ENCODE measurements at places on chromosomes 3 and 15.

- no peak for DNase-seq
These were observed 79.5 kb upstream of the FGF7 start for GRCh38 chr15:49343546-49343945.

GRCh38 chr15:45064386-45064785 is 41.4 kb downstream of the SORD start:
- DNase-seq = no peak

DNA sequence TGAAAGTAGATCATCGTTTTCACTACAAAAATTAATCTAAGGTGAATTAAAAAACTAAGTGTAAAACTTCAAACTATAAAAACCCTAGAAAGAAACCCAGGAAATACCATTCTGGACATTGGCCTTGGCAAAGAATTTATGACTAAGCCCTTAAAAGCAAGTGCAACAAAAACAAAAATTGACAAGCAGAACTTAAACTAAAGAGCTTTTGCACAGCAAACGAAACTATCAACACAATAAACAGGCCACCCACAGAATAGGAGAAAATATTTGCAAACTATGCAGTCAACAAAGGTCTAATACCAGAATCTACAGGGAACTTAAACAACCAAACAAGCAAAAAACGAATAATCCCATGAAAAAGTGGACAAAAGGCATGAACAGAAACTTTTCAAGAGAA is 302.0 kb downstream of the CHST2 start:
- no peak for DNase-seq

DNA sequence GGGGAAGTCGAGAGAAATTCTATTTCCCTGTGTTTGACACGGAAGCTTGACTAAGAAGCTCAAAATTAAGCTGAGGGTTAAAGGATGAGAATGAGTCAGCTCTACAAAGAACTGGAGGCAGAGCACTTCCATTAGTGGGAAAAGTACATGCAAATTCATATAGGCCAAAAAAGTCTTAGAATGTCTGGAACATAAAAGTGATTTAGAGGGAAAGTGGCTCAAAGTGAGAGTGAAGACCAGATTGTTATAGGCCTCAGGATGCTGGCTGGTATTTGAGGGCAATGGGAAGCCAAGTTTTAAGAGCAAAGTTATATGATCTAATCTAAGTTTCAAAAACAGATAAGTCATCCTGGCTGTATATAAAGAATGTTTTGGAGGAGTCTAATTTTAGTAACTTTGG is 857.3 kb downstream of the NAALADL2 start:
- DNase-seq = no peak

DNA sequence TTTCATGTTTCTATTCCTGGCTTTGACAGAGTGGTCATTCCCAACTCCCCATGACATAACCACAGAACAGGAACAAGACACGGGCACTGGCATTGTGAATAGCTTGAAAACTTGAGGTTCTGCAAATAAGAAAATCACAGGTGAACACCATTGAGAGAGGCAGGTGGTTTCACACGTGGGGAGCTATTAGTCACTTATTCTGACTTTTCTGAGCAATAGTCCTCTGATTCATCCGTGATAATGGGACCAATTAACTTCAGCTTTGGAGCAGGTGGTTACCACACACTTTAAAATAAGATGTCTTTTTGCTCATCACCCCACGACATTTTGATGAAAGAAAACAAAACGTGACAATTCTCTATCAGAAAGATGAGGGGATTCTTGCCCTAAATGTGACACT is 224.7 kb downstream of the KLF13 start:
- DNase-seq = no peak

DNA sequence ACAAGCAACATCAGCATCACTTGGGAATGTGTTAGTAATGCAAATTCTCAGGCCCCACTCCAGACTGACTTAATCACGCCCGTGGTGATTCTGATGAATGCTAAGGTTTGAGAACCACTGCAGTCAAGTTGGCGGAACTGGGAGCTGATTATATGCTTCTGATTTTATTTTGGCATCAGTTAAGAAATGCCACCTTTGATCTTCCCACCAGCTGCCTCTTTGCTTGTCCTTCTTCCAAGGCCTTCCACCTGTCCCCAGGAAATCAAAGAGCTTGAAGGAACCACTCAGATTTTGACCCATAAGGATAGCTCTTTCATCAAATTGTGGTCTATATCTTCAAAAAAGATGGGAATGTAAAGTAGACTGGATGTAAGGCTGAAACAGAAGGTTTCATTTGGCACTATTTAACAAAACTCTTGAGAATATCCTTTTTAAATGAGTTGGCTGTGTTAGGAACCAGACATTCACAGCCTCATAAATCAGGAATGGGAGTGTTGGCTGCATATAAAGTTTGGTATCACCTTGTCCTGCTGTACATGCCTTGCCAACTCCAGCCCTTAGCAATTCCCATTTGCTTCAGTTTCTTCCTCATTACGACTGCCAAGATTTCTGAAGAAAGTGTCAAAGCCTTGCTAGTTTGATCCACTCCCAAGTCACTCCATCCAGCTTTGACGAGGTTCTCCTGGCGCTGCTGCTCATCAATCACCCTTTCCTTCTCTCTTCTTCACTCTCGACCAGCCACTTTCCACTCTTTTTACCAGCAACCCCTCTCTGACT is 125.8 kb upstream of the NPHP3 start:
- no peak for DNase-seq

GRCh38 chr3:15325228-15325627 is 7.2 kb downstream of the SH3BP5 start:
- no peak for DNase-seq

DNA sequence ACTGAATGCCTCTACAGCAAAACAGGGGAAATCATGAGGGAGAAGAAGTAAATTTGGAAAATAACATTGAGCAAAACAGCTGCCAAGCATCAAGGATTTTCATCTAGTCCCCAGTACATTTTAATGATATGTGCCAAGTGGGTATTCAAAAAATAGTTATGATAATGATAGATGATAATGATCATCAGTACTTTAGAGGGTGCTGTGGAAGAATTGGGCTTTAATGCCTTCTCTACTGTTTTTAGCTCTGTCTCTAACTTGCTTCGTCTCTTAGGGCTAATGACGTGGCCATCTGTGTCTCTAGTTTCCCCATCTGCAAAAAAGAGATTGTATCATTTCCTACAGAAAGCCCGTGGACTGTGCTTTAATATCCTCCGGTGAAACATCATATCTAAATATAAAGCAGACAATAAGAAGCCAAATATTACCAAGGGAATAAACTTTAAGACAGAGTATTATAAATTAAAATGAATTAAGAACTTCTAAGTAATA is 10.2 kb upstream of the FSIP1 start:
- DNase-seq = no peak

GRCh38 chr3:50620420-50620819 is 3.5 kb downstream of the MAPKAPK3 start:
- DNase-seq = no peak

DNA sequence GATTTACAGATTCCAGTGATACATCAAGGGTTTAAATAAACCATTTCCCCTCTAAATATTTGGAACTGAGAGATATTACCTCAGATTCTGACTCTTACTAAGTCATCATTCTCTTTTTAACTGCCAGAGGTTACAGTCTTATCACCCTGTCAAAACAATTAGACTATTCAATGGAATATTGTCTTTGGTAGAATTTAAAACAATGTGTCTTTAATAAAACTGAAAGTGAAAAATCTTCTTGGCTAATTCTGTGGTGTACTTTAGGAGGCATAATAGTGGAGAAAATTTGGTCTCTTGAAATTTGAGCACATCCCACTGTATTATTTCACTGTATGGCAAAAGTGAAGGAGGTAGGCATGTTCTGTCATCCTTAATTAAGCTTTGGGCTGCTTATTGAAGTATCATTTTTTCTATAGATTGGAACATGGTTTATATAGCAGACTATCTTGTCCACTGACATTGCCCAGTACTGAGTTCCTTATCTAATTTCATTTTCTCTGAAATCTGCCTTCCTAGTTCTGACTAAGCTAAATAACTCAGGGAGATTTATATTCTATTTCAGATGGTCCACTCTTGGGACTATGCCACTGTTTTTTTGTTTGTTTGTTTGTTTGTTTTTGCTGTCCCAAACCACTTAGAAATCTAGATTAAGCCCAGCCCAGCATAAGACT is 48.0 kb upstream of the UTS2B start:
- no peak for DNase-seq

GRCh38 chr15:69167218-69167846 is 6.9 kb downstream of the GLCE start:
- DNase-seq = no peak

Data from transverse colon (tissue), 4 donors.